ENCODE measurements at places on chromosomes 3 and 15.

DNA sequence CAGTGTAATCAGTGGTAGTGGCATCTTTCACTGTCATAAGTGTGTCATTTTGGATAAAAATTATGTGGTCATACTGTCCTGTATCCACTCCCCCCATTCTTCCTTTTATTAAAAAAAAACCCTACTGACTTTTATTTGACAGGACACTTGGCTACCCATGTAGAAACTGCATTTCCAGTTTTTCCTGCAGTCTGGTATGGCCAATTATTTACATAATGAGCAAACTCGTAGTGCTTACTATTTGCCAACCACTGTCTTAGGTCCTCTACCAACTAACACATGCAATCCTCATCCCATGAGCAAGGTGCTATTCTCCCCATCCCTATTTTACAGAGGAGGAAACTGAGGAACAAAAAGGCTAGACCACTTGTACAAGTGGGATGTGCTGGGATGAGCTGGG is 129.1 kb downstream of the MECOM start:
- no peak for DNase-seq

GRCh38 chr15:69133862-69134519 is 26.4 kb upstream of the GLCE start:
- DNase-seq = no peak

GRCh38 chr15:76177491-76178040 is 117.8 kb downstream of the TMEM266 start:
- no peak for DNase-seq

DNA sequence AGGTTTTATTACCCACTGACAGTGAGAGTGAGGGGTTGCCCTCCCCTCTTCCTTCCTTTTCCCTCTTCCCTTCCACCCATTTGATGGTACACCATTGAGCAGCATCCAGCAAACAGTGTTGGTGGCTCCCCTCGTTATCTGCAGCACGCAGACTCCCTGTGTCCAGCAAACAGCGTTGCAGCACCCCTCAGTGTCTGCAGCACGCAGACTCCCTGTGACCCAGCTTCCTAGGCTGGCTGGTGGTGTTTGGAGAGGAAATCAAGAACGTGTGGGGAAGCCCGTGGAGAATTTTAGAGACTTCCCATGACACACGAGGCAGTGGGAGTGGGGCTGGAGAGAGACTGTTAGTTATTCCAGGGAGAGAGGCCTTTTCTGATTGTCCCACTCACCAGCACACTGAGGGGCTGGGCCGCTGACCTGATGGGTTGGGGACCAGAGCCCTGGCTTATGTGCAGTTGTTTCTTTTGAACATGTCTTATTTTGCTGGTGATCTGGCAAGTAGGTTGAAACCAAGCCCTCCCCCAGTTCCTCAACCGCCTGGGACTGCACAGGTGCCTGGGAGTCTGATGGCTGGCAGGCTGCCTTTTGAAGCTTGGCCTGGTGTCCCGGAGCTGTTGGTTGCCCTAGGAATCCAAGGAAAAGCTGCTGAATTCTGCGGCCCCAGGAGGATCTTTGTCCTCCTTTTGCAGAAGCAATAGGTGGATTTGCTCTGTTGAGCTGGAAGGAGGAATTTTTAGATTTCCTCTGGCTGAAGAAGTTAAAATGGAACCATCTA is 19.0 kb downstream of the APBA2 start:
- no peak for DNase-seq

GRCh38 chr3:42019953-42020260 is 58.0 kb upstream of the ULK4 start:
- DNase-seq = no peak

- DNase-seq = no peak
These were observed 101.6 kb upstream of the LPP start for GRCh38 chr3:188052169-188053035.
